Activated effector memory CD4-positive, alpha-beta T cell treated with Interleukin-2 at 50 U/mL for 16 hours (primary cell): ENCODE measurements at places on chromosomes 1 and 21.

GRCh38 chr1:184615301-184615700 lies 139.4 kb downstream of the EDEM3 start:
- DNase-seq: no peak

GRCh38 chr1:30609999-30610345 lies 113.4 kb downstream of the MATN1 start:
- DNase-seq: no peak

GRCh38 chr1:68049941-68050878 lies at the start of gene DIRAS3:
Gene DIRAS3 (minus strand): TSS chr1:68050627. CDS start chr1:68047297, 3,330 bp downstream.
- DNase-seq: no peak

DNA sequence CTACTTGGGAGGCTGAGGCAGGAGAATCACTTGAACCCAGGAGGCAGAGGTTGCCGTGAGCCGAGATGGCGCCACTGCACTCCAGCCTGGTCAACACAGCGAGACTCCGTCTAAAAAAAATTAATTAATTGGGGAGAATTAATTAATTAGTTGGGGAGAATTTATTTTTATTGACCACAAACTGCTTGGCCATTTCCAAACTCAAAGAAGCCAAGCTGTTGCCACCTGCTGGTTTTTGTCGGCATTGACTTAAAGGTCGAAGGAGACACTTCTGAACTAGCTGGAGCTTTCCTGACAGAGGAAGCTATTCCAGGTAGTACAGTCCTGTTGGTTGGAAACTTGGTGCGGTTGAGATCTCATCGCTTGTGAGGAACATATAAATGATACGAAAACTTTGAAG lies 13.1 kb downstream of the MAP1LC3C start:
- DNase-seq: no peak

- DNase-seq: no peak
Observed at GRCh38 chr1:151990856-151991198, 2.8 kb downstream of the S100A10 start.

DNA sequence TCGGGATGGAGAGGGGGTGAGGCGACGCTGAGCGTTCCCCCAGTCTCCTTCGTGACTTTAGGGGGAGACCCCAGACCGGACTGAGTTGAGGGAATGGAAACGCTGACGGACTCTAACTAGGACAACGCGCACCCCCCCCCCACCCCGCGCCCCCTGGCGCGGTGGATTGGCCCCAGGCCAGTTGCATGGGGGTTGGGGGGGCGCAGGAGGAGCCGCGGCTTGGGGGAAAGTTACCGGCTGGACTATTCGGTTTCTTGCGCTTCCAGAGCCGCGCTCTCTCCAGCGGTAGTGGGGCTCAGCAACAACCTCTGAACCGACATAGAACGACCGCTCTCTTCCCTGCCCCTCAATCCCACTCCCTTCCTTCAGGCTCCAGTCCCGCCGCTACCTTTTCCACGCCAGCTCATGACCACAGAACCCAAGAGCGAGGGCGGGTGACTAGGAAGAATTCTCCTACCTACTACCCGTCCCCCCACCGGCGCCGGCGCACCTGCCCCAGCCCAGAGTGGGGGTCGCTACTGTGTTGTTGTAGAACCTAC lies 694 bp downstream of the ZBTB7B start:
- DNase-seq: no peak

- DNase-seq: no peak
Observed at GRCh38 chr1:61276246-61276645, 193.9 kb downstream of the NFIA start.

- DNase-seq: no peak
Observed at GRCh38 chr1:198449261-198449660, 91.2 kb downstream of the ATP6V1G3 start.

DNA sequence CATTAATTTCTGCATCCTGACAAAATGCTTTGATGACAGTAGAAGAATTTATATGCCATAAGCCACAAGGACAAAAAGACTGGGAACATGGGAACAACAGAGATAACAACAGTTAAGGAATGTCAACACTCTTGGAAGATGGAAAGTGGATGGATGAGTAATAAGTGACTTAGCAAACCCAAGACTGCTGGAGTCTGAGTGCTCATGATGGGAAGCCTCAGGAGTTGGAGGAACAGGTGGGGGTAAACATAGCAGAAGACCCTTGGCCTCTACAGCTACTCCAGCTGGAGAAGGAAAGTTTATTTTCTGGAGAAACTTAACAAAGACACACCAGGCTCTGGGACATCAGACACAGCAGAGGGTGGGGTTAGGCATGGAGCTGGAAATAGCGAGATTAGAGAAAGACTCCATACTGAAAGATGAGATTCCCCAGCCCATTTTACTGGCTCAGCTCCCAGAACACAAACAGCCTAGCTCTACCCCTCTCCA lies 13.6 kb downstream of the G0S2 start:
- no peak for DNase-seq

DNA sequence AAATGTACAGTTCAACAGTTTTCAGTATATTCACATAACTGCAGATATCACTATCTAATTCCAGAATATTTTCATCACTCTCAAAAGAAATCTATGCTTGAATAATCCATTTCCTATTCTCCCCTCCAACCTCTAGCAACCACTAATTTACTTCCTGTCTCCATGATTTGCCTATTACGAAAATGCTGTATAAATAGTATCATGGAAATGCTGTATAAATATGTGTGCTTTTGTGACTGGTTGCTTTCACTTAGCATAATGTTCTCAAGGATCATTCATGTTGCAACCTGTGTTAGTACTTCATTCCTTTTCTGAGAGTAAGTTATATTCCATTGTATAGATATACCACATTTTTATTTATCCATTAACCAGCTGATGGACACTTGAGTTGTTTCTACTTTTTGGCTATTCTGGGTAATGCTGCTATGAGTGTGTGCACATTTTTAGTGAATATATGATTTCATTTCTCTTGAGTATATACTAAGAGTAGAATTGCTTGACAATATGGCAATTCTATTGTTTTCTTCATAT lies 115.6 kb downstream of the TNFSF18 start:
- DNase-seq: no peak

DNA sequence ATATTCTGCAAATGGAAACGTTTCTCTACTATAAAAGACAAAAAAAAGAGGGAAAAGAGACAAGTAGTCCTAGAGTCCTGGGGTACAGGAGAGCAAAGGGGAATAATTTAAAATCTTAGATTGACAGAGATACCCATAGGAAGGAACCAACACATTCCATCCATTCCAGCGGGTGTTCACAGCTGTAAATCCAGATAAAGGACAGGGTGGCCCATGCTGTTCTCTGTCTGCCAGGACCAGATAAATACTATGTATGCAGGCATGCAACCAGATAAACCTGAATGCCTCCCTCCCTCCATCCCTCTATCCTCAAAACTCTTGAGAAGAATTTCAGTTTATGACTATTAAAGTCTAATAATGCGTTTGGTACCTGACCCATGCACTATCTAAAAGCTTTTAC lies 131.8 kb downstream of the PTPN14 start:
- no peak for DNase-seq

GRCh38 chr1:170027760-170028159 lies 46.7 kb downstream of the KIFAP3 start:
- no peak for DNase-seq

- DNase-seq: no peak
Observed at GRCh38 chr1:36906555-36906954, 127.8 kb downstream of the GRIK3 start.

DNA sequence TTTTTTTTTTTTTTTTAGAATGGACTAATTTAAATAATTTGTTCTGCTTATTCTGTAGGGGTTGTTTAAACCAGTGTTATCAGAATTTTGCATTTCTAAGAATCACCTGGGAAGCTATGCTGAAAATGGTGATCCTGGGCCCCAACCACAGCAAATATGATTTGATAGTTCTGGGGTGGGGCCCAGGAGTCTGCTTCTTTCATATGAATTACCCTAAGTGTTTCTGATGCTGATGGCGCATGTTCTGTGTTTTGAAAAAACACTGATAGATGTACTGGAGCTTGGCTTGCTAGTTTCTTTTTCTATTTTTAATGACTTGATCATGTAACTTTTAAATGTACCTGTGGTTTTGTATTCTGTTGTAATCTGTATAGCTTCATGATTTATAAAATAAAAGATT lies 89.3 kb downstream of the CDC14A start:
- DNase-seq: peak; percentile 23

GRCh38 chr1:88088481-88088880 lies 595.6 kb upstream of the PKN2 start:
- no peak for DNase-seq

GRCh38 chr21:36725793-36726386 lies 27.0 kb downstream of the SIM2 start:
- no peak for DNase-seq

- no peak for DNase-seq
Observed at GRCh38 chr1:200739702-200740570, 1.2 kb downstream of the CAMSAP2 start.

- DNase-seq: no peak
Observed at GRCh38 chr21:35908311-35909078, 151.8 kb downstream of the SETD4 start.

DNA sequence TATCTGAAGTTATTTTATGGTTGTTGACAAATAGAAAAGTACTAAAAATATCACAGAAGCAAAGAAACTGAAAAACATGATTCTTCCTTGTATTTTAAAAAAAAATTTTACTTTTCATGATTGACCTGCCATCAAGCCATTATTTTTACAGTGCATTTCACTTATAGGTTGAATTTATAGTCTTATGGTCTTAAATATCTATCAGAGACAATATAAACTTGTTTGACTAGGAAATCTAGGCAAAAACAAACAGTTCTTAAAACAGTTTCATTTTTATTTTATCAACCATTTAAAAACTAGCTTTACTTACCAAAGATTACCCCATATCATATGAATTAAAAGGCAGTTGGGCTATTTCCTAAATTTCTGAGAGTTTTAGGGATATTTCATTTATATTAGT lies 59.2 kb downstream of the SLC16A1 start:
- DNase-seq: no peak

- DNase-seq: no peak
Observed at GRCh38 chr21:31606081-31606874, 53.2 kb upstream of the SOD1 start.

DNA sequence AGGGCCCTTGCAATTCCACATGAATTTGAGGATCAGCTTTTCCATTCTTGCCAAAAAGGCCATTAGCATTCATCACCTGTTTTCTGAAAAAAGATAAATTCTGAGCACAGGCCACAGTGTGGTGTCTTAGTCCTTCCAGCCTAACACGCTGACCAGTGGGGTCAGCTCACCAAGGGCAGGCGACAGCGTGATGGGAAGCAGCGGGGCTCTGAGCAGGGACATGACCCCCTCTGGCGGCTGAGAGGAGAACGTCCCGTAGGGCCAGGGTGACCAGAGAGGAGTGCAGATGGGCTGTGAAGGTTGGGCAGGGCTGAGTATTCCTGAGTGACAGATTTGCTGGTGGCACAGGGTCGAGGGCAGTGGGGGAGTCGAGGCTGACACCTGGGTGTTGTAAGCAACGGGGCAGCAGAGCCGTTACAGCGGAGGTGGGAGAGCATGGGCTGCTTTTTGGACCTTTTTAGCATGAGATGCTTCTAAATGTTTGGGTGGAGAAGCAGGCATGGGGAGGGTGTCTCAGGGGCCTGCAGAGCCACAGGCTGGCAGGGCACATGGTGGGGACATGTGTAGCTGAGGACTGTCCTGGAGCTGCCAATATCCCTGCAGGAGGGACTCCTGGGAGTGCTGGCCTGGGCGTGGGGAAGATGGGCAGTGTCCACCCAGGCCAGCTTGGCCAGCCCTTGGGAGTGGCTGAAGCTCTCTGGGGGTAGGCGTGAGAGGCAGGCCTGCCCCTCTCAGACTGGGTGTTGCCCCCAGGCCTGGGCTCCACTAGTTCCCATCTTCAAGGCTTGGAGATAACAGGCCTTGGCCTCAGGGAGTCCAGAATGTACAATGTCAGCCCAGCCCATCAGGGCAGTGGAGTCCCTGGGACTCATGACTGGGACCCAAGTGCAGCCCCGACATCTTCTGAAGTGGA lies 8.6 kb upstream of the CALML6 start:
- DNase-seq: peak; percentile 52

DNA sequence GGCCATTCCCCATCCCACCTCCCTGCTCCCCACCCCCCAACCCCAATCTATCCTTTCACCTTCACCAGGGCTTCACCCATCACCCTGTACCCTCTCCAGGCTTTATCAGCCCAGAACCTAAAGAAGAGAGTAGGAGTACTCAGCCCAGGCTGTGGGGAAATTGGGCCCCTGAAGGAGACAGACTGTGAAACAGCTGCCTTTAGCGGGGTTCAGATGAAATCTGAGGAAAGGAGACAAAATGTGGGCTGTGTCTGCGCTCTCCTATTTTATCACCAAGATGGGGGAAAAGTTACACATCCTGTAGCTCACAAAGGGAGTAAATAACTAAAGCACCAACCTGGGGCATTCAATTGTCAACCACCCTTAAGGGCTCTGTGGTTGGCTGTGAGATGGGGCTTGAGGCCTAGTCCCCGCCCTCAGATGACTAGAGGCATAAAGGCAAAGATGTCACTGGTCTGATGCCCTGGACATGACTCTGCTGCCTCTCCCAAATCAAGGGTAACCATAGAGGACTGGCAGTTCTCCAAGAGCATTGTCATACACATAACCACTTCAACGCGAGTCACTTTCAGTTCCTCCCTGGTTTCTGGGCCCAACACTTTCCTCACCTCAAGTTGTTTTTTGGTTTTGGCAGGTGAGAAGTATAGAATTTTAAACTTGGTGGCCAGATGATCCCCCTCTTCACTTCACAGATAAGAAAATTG lies 30.0 kb downstream of the SLC27A3 start:
- peak; percentile 55 for DNase-seq

- no peak for DNase-seq
Observed at GRCh38 chr1:23837908-23838307, 12.7 kb upstream of the HMGCL start.

DNA sequence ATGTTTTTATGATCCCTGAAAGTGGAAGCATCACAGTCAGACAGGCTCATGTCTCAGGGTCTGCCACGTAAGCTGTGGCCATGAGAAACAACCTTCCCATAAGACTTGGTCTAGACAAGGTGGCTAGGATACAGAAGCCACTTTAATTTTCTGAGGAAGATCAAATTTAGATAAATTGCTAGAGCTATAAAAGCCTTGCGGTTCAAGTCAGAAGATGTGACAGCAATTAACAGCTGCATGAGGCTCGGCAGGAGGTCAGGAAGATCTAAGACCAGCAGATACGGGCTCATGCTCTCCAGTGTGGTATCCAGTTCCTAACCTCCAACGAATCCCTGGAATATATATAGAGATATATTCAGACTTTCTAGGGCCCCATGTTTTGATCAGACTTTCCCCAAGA lies 577.1 kb downstream of the PLPP3 start:
- DNase-seq: no peak

- no peak for DNase-seq
Observed at GRCh38 chr1:44413740-44414139, 8.7 kb downstream of the RNF220 start.

GRCh38 chr1:168121401-168122011 lies 15.2 kb downstream of the GPR161 start:
- no peak for DNase-seq
